ENCODE measurements at places on chromosomes 11 and 22.

DNA sequence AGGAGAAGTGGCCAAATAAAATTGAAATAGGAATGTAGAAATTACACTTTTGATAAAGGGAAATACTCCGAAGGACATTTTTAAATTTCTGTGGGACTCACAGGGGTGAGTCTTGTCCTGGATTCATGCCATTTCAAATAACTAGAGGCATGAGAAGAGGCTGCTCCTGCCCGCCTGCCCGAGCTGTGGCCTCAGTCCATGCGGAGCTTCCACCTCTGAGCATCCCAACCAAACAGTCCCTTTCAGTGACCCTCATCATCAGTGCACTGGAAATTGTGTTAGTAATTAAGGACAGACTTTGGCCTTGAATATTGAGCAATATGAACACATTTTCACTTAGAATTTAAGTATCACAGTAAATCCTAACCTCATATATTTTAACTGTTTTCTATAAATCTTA lies 25.6 kb downstream of the GRIA4 start:
- no peak for DNase-seq

- DNase-seq: no peak
Measured at GRCh38 chr22:25493794-25494193, 70.7 kb upstream of the GRK3 start.

GRCh38 chr11:3096909-3097530 lies 39.8 kb upstream of the CARS1 start:
- no peak for DNase-seq

DNA sequence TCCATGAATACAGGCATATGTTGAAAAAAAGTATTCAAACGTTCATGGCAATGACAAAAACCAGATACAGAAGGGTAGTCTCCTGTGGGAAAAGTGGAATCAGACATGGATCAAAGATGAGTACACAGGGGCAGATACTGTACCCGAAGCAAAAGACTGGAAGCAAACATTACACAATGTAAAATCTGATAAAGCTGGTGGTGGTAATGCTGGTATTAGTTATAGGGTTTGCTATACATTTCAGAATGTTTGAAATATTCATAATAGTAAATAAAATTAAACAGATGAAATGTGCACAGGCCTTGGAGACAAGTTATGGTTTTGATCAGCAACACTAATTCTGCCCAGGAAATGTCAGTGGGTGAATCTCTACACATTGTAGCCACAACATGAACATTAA lies 607.6 kb downstream of the SOX6 start:
- no peak for DNase-seq

DNA sequence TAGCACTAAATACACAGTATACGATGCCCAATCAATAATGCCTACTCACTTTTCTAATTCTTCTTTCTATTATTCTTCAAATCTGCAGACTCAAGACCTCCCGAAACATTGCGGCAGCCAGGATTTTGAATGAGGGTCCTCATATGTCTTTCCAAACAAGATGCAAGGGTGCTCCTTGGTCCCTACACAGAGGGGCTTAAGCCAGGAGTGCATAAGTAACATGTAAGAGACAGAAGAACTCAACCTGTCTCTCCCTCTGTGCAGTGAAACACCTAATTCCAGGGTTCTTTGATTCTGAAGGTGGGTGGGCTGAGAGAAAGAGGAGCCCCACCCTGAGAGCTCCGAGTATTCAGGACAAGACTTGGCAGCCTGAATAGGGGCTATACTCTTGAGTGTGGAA lies 117.6 kb downstream of the ZNF280B start:
- DNase-seq: no peak

All from stimulated activated CD4-positive, alpha-beta T cell treated with anti-CD3 and anti-CD28 coated beads, TNF-alpha, amount 100 ng/mL, for 24 hours (primary cell).